ENCODE measurements at places on chromosomes 7 and 10. TPM values are rescaled to one million over a fixed set of nuclear protein-coding genes. Genes with fewer than 3 reads are reported as not detected.

- no peaks in the 10 kb centered on the region for H3K36me3 ChIP-seq
- DNase-seq: peak; percentile 5
- H3K27me3 ChIP-seq: no peaks in the 10 kb centered on the region
- H3K4me3 ChIP-seq: peak overlapping the region; percentile 53
- H3K4me1 ChIP-seq: peaks cover 16% of the 10 kb centered on the region
- H3K27ac ChIP-seq: peak overlapping the region; percentile 17
Observed at GRCh38 chr10:52284416-52285013, 29.6 kb upstream of the DKK1 start.

GPC2 gene
- polyA plus RNA-seq: 0.23 TPM

ANKRD7 gene
- polyA plus RNA-seq: not detected

DNA sequence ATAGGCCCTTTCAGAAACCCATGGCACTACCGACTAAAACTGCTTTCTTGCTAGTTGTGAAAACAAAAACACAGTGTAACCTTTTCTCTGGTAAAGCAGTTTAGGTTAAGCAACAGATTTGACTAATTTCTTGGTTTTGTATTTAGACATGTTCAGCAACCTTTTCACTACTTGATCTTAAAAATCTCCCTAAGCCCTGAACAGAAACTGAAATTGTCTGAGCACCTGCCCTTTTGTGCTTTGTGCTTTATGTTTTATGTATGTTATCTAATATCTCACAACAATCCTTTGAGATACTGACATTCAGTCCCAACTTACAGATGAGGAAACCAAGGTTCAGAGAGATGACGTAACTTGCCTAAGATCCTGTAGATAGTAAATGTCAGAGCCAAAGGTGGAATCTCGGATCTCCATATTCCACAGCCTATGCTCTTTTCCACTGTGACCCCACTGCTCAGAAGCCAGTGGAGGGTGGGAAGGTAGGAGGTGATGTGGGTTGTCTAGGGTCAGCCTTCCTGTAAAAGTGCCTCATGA, 146.6 kb downstream of the LCOR start:
- no peak overlapping the region for H3K27ac ChIP-seq
- no peaks in the 10 kb centered on the region for H3K27me3 ChIP-seq
- peaks cover 23% of the 10 kb centered on the region for H3K4me1 ChIP-seq
- no peak for DNase-seq
- peaks cover 22% of the 10 kb centered on the region for H3K36me3 ChIP-seq

GRCh38 chr10:61732629-61733278, 70.0 kb downstream of the CABCOCO1 start:
- no peaks in the 10 kb centered on the region for H3K4me1 ChIP-seq
- no peak for DNase-seq
- H3K36me3 ChIP-seq: no peaks in the 10 kb centered on the region
- no peak overlapping the region for H3K27ac ChIP-seq
- no peak overlapping the region for H3K4me3 ChIP-seq

GRCh38 chr7:130642383-130642782, 26.2 kb downstream of the COPG2 start:
- H3K4me1 ChIP-seq: no peaks in the 10 kb centered on the region
- no peak overlapping the region for H3K4me3 ChIP-seq
- H3K36me3 ChIP-seq: peaks cover 36% of the 10 kb centered on the region
- no peak overlapping the region for H3K27ac ChIP-seq

RTKN2 gene
- polyA plus RNA-seq: 0.28 TPM

CARD11 gene
- 20.6 TPM for polyA plus RNA-seq

DNA sequence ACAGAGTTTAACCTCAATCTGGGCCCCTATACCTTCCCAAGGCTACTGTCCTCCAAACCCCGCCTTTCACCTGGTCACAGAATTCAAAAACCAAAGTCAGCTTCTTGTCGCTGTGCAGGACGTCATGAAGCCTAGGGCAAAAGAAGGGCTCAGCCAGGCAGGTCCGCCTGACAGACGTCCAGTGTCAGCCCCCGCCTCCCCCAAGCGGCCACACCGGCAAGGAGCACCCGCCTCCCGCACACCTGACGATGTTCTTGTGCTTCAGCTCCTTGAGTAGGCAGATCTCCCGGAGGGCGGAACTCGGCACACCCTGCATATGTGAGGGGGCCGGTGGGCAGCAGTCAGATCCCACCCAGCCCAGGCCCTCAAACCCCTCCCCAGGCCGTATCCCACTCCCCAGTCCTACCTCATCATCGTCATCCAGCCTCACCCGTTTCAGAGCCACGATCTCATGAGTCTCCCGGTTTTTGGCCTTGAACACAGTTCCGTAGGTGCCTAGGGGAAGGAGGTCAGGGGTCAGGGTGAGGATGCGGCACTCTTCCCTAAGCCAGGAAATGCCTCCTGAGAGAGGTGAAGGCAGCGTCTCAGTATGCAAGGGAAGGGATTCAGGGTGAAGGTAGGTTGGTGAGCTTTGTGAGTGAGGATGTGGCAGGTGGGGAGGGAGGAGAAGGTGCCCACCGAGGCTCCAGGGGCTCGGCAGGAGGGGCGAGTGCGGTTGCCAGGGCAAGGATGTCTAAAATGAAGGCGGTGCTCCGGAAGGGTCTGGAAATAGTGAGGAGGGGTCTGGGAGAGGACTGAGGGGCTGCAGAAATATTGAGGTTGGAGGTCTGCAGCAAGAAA, 811 bp downstream of the CDK5 start:
- peak overlapping the region; percentile 96 for H3K4me3 ChIP-seq
- H3K27ac ChIP-seq: no peak overlapping the region
- H3K27me3 ChIP-seq: peaks cover 10% of the 10 kb centered on the region
- peaks cover 43% of the 10 kb centered on the region for H3K4me1 ChIP-seq

PLAU gene
- polyA plus RNA-seq: not detected

DNA sequence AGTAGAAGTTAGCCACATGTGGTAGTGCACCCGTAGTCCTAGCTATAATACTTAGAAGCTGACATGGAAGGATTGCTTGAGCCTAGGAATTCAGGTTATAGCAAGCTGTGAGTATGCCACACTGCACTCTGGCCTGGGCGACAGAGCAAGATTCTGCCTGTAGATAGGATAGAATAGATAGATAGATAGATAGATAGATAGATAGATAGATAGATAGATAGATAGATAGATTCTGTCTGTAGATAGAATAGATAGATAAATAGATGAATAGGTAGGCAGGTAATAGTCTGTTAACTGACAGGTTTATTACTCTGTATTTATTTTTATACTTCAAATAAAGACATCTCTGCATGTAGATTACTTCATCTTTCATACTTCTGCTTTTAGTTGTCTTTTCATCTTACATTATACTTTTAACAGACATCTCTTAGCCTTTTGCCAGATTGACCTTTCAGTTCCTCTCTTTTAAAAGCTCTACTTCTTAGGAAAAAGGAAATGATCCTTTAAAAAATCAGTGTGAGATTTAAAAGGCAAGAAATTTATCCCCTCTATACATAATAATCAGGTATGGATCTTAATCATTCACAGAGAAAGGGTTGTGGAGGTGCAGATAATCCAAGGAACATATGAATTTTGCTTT, 31.8 kb downstream of the CCAR1 start:
- H3K27me3 ChIP-seq: no peaks in the 10 kb centered on the region
- peaks cover 24% of the 10 kb centered on the region for H3K36me3 ChIP-seq
- H3K4me3 ChIP-seq: no peak overlapping the region
- DNase-seq: no peak
- H3K27ac ChIP-seq: peak overlapping the region; percentile 64

DLX5 gene
- not detected for polyA plus RNA-seq

GRCh38 chr10:78865538-78865875, 203.3 kb upstream of the ZMIZ1 start:
- H3K27ac ChIP-seq: no peak overlapping the region
- no peak overlapping the region for H3K4me3 ChIP-seq
- no peak for DNase-seq
- peaks cover 43% of the 10 kb centered on the region for H3K27me3 ChIP-seq
- H3K4me1 ChIP-seq: no peaks in the 10 kb centered on the region

- H3K4me1 ChIP-seq: no peaks in the 10 kb centered on the region
- no peaks in the 10 kb centered on the region for H3K36me3 ChIP-seq
- no peak for DNase-seq
Observed at GRCh38 chr7:80372415-80372814, 139.4 kb downstream of the GNAT3 start.

GRCh38 chr7:88358526-88358838, 51.8 kb upstream of the STEAP4 start:
- H3K4me3 ChIP-seq: no peak overlapping the region
- no peak for DNase-seq
- H3K36me3 ChIP-seq: no peaks in the 10 kb centered on the region
- H3K27ac ChIP-seq: no peak overlapping the region
- peaks cover 6% of the 10 kb centered on the region for H3K27me3 ChIP-seq
- no peaks in the 10 kb centered on the region for H3K4me1 ChIP-seq

OPALIN gene
- not detected for polyA plus RNA-seq

GRCh38 chr10:59891936-59892335, 14.4 kb downstream of the CCDC6 start:
- peak overlapping the region; percentile 66 for H3K4me3 ChIP-seq
- peak overlapping the region; percentile 92 for H3K27ac ChIP-seq
- peaks cover 11% of the 10 kb centered on the region for H3K36me3 ChIP-seq
- H3K4me1 ChIP-seq: peaks cover 67% of the 10 kb centered on the region

DNA sequence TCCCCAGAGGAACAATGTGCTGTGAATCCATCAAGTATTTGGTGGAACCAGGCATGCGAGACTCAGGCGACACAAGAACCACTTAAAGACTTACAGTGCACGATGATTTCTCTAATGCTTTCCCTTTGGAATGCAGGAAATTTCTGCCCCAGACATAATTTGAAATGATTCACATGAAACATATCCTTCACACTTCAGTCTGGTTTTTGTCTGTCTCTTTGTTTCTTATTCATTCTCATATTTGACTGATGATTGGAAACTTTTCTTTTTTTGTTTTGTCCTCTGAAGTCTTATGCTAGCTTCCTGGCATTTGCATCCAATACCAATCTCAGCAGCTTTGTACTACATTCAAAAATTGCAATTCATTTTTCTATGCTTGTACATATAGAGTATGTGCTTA, 502.8 kb downstream of the PHTF2 start:
- no peak overlapping the region for H3K27ac ChIP-seq
- no peaks in the 10 kb centered on the region for H3K27me3 ChIP-seq
- no peaks in the 10 kb centered on the region for H3K36me3 ChIP-seq

EIF4EBP2 gene
- 38.0 TPM for polyA plus RNA-seq

GRCh38 chr10:102619281-102619981, 24.8 kb upstream of the TRIM8 start:
- no peak for DNase-seq
- no peak overlapping the region for H3K27ac ChIP-seq
- peaks cover 5% of the 10 kb centered on the region for H3K36me3 ChIP-seq
- H3K27me3 ChIP-seq: no peaks in the 10 kb centered on the region
- H3K4me3 ChIP-seq: no peak overlapping the region

GRCh38 chr10:113347508-113347907, 205.3 kb upstream of the HABP2 start:
- H3K27ac ChIP-seq: no peak overlapping the region
- H3K27me3 ChIP-seq: no peaks in the 10 kb centered on the region
- no peaks in the 10 kb centered on the region for H3K4me1 ChIP-seq
- H3K36me3 ChIP-seq: no peaks in the 10 kb centered on the region
- no peak for DNase-seq

- H3K4me1 ChIP-seq: no peaks in the 10 kb centered on the region
- H3K27ac ChIP-seq: no peak overlapping the region
- H3K36me3 ChIP-seq: no peaks in the 10 kb centered on the region
- no peak overlapping the region for H3K4me3 ChIP-seq
Observed at GRCh38 chr7:77653572-77653971, 42.7 kb upstream of the RSBN1L start.

DNA sequence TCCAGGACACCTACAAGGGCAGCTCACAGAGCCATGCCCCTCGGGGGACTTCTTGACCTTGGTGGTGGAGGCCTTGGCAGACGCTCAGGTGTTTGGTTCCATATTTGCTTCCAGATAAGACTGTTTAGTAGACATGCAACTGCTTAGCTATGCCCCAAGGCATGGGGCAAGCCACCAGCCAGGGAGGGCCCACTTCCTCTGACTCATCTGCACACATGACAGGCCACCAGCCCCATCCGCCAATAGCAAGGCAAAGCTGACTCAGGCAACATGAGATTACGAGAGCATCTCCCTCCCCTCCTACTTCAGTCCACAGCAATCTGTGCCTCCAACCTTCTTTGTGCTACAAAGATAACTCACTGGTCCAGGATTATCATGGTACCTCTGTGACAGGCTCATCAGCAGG, 54.9 kb downstream of the KCNMA1 start:
- peaks cover 4% of the 10 kb centered on the region for H3K4me1 ChIP-seq
- H3K4me3 ChIP-seq: no peak overlapping the region
- H3K27me3 ChIP-seq: no peaks in the 10 kb centered on the region
- no peak for DNase-seq
- no peak overlapping the region for H3K27ac ChIP-seq
